ENCODE measurements at places on chromosomes 4 and X. TPM values are rescaled to one million over a fixed set of nuclear protein-coding genes. Genes with fewer than 3 reads are reported as not detected.

The VGLL1 gene
- not detected for total RNA-seq

The APBB2 gene
- total RNA-seq: 14.3 TPM

The GLRB gene
- total RNA-seq: 0.92 TPM

The KLB gene
- total RNA-seq: 0.16 TPM

The NLRP2B gene
- total RNA-seq: not detected

The ANOS1 gene
- total RNA-seq: 0.06 TPM

The GPRASP1 gene
- 0.35 TPM for total RNA-seq

The SPACA5 gene
- not detected for total RNA-seq

The H2BW2 gene
- not detected for total RNA-seq

The ZFX gene
- total RNA-seq: 10.7 TPM

The TGIF2LX gene
- total RNA-seq: not detected

The MAGEC3 gene
- not detected for total RNA-seq

The DCLK2 gene
- total RNA-seq: 8.0 TPM

The RNF212 gene
- total RNA-seq: 0.81 TPM

The SSX1 gene
- not detected for total RNA-seq

The S100P gene
- 90.8 TPM for total RNA-seq

The MTMR8 gene
- total RNA-seq: 0.45 TPM

The LRIT3 gene
- 0.03 TPM for total RNA-seq

The VCX2 gene
- total RNA-seq: not detected

Data from A549 treated with dexamethasone at 1 μM for 4 hours (cell line).